ENCODE measurements at places on chromosomes 12 and 14.

DNA sequence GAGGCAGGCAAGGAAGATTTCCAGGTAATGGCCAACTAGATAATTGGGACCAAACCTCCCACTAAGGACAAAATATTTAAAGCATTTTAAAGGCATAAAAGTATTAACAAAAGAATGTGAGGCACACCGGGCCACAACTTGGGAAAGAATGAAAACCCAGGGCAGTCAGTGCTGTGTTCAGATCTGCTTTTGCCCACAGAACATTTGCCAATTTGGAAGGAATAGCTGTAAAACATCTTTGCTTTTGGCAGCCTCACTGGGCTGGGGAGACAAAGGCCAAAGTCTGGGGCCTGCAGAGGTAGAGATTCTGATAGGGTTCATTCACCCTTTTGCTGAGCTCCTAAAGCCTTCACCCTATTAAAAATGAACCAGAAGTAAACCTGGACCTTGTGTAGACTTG is 82.3 kb downstream of the SYNE3 start:
- no peak for DNase-seq

DNA sequence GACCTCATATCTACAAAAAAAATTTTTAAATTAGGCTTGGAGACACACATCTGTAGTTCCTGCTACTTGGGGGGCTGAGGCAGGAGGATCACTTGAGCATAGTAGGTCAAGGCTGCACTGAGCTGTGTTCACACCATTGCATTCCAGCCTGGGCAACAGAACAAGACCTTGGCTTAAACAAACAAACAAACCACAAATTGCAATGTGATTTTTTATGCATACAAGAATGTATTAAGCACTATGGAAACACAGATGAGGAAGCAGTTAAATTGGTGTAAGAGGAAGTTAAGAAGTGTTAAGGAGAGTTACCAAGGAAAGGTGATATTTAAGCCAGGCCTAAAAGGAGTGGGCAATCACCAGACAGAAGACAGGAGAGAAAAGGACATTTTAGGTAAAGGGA is 83.6 kb upstream of the HECTD1 start:
- DNase-seq = no peak

DNA sequence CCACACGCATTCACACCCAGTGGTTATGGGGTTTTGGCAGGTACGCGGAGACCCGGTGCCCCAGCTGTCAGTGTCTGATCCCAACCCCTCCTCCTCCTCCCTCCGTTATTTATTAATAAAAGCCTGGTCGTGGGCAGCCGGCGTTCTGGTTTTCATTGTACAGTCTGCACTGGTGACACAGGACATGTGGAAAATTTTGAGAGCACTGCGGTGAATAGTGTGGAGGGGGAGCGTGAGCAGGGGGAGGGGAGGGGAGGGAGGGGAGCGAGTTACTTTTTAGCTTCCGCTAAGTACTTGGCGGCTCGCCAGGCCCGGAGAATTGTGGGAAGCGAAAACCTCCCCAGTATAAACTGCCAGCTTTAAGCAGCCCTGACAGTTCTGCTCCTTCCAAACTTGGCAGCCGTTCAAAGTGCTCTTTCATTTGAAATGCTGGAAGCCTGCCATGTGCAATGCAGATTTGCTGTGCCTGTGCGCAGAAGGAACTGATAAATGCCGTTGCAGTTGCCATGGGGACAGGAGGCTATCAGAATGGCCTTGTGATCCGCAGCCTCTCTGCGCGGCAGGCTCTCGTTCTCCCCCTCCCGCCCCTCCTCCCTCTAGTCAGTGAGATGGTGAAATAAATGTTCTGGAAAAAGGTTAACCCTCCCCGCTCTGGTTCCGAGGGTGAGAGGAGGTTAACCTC is 11.7 kb upstream of the IRF2BPL start:
- peak; percentile 90 for DNase-seq

DNA sequence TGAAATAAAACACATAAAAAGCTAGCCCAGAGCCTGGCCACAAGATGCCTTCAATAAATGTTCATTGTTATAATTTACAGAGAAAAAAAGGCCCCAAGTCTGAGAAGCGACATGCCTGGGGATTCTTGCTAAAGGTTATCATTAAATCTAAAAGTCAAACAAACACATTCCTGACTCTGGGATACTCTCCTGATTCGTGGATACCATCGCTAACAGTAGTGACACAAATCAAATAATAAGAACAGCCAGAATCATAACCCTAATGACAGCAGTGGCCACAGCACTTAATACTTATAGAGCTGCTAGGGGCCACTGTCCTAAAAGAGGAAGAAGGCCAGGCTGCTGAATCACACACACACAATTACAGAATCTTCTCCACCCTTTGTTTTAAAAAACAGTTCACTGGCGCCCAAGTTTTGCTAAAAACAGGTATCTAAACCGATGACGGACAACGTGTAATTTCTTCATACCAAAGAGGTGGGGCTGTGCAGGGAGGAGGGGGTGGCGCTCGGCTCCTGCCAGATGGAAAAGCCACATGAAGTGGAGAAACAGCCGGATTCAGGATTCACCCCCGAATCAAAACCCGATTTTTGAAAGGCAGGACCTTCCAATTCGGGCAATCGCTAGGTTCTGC is 1.2 kb downstream of the CLIP1 start:
- DNase-seq = no peak

- DNase-seq = no peak
These were observed 98.6 kb downstream of the VRK1 start for GRCh38 chr14:96895658-96896271.

Measured in activated CD4-positive, alpha-beta T cell treated with anti-CD3 and anti-CD28 coated beads, Interleukin-2, amount 50 U/mL, for 16 hours (primary cell).